Renal cortex interstitium (tissue), 15 donors: ENCODE measurements at places on chromosomes 5 and 9.
A peak's percentile ranks its signal among the peaks of the same experiment; 100 is the strongest.

DNA sequence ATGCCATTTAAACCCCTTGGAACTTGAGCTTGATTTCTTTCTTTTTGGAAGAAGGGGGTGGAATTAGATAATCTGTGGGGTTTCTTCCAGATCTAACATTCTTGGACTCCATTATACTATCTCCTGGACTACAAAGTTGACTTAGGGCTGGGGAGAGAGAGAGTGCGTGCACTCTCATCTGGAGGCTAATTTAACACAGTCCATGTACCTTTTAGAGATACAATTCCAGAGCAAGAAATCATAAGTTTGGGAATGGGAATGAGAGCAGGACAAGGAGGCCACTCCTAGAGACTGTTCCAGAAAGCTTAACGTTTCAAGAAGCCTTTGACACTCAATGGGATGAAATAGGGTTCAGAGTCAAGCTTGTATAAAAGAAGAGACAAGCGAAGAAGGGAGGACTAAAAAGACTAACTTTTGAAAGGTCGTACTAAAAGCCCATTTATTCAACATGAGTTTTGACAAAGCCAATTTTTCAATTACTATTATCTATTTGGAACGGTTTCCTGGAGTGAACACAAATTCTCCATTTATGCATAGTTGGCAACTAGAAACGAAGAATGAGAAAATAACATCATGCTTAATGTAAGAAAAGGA is 83.4 kb downstream of the ACTL7B start:
- DNase-seq = no peak

- peak; percentile 81 for DNase-seq
Observed at GRCh38 chr9:33374634-33375237, 27.6 kb downstream of the AQP7 start.

- DNase-seq = no peak
Observed at GRCh38 chr9:130891688-130892476, 4.7 kb downstream of the QRFP start.

DNA sequence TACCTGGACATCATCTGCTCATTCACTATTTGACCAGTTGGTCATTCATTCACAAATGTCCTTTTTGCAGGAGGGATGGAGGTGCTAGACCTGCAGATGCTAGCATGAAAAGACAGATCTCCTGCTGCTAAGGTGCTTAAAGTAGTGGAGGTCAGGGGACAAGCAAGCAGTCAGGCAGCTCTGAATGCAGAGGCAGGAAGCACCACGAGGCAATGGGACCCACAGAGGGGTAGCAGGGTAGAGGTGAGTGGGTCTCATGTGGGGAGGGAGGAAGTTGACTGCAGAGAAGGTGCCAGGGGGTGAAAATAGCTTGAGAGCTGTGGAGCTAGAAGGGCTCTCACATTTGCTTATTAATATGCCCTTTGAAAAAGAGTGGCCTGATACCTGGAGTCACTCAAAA is 25.2 kb downstream of the FXN start:
- DNase-seq = no peak

- no peak for DNase-seq
Observed at GRCh38 chr9:127455324-127455992, 4.1 kb downstream of the LRSAM1 start.

DNA sequence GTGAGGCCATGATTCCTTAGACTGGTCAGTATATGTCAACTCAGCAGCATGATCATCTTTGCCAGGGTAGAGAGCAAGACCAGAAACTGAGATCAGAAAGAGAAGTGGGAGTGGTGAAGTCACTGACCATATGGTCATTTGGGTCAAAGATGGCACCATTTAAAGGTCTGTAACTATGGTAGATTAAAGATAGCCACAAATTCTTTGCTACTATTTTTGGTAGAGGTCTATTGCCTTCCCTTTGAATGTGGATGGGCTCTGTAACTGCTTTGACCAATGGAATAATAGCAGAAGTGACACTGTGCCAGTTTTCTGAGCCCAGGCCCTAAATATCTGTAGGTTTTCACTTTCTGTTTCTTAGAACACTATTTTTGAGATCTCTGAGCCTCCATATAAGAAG is 117.6 kb downstream of the PCSK1 start:
- no peak for DNase-seq

GRCh38 chr9:127185931-127186781 is 63.7 kb upstream of the ANGPTL2 start:
- DNase-seq = peak; percentile 56
